Foreskin fibroblast (primary cell): ENCODE measurements at places on chromosomes 2 and 18.
A peak's percentile ranks its signal among the peaks of the same experiment; 100 is the strongest.

GRCh38 chr2:218691234-218691633, 19.3 kb downstream of the STK36 start:
- DNase-seq: peak; percentile 76

DNA sequence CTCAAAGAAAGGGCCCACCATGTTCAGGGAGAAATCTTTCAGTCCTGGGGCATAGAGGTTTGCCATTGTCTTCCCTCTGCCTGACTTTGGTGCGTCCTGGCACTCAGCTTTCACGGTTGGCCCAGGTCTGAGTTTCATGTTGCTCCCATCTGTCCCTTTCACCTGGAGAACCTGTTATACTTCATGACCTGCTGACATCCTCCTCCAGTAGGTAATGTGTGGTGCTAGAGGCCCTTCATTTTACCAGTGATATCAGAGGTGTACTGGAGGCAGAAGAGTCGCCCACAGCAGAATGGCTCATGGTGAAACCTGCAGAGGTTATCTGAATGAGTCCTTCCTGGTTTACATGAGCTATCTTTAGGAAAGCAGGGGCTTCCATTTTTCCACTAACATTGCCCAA, 128.8 kb upstream of the DLX2 start:
- no peak for DNase-seq

GRCh38 chr18:47484068-47484467, 232.6 kb upstream of the SKOR2 start:
- DNase-seq: no peak

- peak; percentile 88 for DNase-seq
Measured at GRCh38 chr18:58400331-58400870, 228.5 kb downstream of the ALPK2 start.

- no peak for DNase-seq
Measured at GRCh38 chr18:46247942-46248341, 143.8 kb downstream of the HAUS1 start.

GRCh38 chr18:69865776-69866175, 81.9 kb downstream of the CD226 start:
- DNase-seq: no peak

GRCh38 chr2:30828586-30828985, 21.3 kb upstream of the CAPN13 start:
- DNase-seq: no peak

- DNase-seq: no peak
Measured at GRCh38 chr2:29871541-29871940, 49.8 kb downstream of the ALK start.

DNA sequence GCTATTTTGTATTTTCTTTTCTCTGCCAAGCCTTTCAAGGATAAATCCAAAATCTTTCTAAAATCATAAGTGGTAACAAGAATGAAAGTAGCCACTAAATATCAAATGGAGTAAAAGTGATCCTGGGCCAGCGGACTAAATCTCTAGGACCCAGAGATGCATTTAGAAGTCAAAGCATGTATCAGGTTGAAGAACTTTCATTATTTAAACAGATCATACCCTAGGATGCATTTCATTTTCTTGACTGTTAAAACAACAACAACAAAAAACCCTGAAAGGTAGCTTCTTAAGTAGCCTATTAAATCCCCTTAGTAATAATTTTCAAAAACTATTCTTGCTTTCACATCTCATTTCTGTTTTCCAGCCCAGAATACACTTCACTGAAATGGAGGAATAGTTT, 4.8 kb upstream of the POU3F3 start:
- no peak for DNase-seq

GRCh38 chr2:135424849-135425248, 106.2 kb downstream of the ZRANB3 start:
- no peak for DNase-seq

- no peak for DNase-seq
Measured at GRCh38 chr2:125041846-125042245, 1016.8 kb downstream of the CNTNAP5 start.

DNA sequence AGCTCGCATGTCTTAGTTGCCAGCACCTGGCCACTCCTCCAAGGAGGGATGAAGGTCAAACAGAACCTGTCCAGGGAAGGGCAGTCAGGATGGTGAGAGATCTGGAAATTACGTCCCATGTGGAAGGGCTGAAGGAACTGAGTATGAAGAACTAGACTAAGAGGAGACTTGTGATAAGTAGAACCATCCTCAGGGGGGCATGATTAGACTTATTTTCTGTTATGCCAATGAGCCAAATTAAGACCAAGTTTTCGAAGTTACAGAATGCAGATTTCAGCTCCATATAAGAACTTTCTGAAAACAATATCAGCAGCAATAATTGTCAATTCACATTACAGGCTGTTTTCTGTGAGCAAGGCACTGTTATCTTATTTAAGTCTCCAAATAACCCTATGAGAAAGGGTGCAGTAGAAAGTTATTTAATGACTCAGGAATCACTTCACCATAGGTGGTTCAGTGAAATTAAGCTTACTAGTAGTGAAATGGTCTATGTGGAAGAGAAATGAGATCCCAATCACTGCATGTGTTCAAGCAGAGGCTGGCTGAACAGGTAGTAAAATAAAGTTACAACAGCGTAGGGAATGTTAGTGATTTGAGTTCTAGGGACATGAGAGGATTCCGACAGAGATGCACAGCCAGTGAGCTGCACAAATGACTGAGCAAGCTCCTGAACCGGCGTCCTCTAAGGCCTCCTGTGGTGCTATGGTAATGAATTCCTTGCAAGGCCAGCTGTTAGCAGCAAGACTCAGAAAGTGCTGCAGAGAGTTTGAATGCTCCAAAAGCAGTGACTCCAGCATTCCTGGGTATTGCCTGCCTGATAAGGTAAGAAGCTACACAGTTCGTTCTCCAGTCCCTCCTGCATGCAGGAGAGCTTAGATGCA, 4.5 kb upstream of the DYM start:
- peak; percentile 28 for DNase-seq

DNA sequence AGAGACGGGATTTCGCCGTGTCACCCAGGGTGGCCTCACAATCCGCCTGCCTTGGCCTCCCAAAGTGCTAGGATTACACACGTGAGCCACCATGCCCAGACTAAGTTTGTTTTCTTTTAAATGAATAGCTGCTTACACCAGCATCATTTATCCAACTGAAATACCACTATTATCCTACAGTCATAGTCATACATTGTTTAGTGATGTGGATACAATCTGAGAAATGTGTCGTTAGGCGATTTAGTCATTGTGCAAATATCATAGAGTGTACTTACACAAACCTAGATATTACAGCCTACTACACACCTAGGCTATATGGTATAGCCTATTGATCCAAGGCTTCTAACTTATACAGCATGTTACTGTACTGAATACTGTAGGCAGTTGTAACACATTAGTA, 10.3 kb downstream of the ZC3H15 start:
- no peak for DNase-seq

GRCh38 chr2:147031897-147032296, 812.9 kb upstream of the ACVR2A start:
- DNase-seq: no peak

- DNase-seq: no peak
Measured at GRCh38 chr2:224417947-224418346, 16.0 kb upstream of the FAM124B start.

DNA sequence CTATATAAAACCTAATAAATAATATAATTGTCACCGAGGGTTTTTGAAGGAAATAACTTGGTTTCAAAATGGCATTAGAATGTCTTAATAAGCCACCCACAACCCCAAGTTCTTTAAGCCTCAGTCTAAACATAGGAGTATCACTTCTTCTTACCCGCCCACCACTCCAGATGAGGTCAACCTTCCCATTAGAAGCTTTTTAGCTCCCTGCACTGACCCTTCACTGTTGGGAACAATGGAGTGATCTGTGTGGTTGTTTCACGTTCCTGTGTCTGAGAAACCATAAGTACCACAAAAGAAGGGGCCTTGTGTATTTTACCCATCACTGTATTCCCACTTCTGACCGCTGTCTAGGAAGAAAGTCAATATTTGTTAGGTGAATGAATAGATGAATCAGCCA, 326.3 kb upstream of the ZNF521 start:
- DNase-seq: no peak

GRCh38 chr2:217940261-217941220, 62.3 kb downstream of the TNS1 start:
- no peak for DNase-seq

DNA sequence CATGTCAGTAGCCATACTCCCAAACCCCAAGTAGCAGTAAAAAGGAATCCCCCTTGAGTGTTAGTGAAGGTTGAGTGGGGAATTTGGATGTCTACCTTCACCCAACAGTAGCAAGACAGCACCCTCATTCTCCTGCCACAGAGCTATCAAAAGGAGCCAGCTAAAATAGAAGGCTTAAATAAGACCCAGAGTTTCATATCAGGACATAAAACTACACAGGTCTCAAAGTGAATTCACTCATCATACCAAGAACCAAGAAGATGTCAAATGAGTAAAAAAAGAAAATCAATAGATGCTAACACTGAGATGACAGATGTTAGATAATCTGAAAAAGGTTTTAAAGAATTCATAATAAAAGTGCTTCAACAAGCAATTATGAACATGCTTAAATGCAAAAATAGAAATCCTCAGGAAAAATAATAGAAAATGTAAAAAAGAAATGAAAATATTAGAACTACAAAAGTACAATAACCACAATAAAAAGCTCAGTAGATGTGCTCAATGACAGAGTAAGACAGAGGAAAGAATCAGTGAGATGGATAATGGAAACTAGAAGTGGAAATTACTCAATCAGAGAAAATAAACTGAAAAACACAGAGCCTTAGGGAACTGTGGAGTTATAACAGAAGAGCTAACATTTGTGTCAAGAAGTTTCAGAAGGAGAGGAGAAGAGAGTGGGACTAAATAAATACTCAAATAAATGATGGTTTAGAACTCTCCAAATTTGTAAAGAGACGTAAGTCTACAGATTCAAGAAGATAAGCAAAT, 90.5 kb downstream of the EDAR start:
- no peak for DNase-seq

DNA sequence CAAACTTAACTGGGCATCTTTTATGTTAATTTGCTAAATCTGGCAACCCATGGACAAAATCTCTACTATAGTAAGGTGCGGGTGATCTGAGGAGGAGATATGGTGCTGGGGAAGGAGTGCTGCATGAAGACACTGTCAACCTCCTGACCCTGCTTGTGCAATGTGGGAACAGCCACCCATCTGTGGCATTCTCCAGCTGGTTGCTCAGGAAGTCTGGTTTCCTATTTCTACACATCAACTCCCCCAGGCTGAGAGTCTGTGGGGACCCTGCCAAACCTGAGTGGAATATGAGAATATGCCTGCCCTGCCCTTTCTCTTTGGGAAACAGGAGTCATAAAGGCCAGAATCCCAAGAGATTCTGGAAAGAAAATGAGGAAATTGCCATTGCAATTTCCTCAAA, 60.1 kb upstream of the PAX3 start:
- DNase-seq: peak; percentile 88

GRCh38 chr2:48109491-48110204, 203.3 kb upstream of the FBXO11 start:
- no peak for DNase-seq

GRCh38 chr2:187129306-187129705, 280.3 kb upstream of the ZSWIM2 start:
- DNase-seq: no peak

DNA sequence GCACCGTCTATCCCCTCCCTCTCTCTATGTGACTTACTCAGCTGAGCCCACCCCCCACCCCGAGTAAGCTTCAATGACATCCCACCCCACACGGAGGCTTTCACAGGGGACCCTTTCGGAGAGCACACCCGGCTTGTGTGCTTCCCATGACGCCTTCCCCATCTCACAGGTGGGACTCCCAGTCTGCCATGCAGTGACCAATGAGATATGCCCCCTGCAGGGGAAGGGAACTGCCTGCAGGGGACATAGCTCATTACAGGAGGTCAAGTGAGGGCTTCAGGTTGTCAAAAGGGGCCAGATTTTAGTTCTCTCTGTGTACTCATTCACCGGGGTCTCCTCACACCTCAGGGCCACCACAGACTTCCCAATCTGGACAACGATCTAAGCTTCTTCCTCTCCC, 112.6 kb downstream of the GAREM1 start:
- DNase-seq: no peak

- no peak for DNase-seq
Measured at GRCh38 chr2:82260521-82260920, 1956.0 kb upstream of the LRRTM1 start.

DNA sequence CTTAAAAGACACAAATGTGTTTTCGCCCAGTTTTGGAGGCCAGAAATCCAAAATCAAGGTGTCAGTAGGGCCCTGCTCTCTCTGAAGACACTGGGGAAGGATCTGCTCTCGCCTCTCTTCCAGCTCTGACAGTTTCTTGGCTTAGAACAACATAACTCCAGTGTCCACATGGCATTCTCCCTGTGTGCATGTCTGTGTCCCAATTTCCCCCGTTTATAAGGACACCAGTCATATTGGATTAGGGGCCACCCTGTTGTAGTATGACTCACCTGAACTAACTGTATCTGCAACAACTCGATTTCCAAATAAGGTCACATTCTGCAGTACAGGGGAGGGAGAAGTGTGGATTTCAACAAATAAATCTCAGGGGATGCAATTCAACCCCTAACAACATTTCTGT, 263.2 kb downstream of the SS18 start:
- peak; percentile 55 for DNase-seq

- DNase-seq: peak; percentile 54
Measured at GRCh38 chr2:161913865-161914264, 160.2 kb downstream of the DPP4 start.

- no peak for DNase-seq
Measured at GRCh38 chr2:128444816-128445522, 126.3 kb upstream of the HS6ST1 start.

- DNase-seq: no peak
Measured at GRCh38 chr18:10518595-10519255, 7.1 kb upstream of the NAPG start.

DNA sequence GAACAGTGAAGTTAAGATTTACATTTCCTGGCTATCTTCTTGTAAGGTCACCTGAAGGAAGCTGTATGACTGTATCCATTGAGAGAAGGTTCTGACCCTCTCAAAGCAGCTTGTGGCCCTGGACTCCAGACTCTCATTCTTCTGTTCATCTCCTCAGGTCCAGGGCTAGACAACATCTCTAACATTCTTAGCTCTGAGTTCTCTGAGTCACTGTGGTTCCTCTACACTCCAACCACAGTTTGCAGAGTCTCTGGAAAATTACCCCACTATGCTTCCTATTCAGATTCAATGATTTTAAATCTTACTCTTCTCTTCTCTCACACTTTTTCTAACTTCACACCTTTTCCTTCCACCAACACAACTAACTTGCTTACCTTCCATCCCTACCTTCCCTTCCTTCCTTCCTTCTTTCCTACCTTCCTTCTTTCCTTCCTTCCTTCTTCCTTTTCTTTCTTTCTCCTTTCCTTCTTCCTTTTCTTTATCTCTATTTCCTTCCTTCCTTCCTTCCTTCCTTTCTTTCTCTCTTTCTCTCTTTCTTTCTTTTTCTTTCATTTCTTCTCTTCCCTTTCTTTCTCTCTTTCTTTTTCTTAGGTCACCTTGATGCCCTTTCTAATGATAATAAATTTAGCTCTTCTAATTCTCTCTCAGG, 824.3 kb upstream of the ZEB2 start:
- peak; percentile 8 for DNase-seq

GRCh38 chr2:172293952-172294351, 133.4 kb upstream of the ITGA6 start:
- peak; percentile 76 for DNase-seq
